T-cell (primary cell): ENCODE measurements at places on chromosomes 2 and 18. TPM values are rescaled to one million over a fixed set of nuclear protein-coding genes. Genes with fewer than 3 reads are reported as not detected.

GRCh38 chr2:190501702-190502407, 32.7 kb downstream of the NEMP2 start:
- H3K27ac ChIP-seq, result no peak overlapping the region
- no peak overlapping the region for H3K4me3 ChIP-seq

DNA sequence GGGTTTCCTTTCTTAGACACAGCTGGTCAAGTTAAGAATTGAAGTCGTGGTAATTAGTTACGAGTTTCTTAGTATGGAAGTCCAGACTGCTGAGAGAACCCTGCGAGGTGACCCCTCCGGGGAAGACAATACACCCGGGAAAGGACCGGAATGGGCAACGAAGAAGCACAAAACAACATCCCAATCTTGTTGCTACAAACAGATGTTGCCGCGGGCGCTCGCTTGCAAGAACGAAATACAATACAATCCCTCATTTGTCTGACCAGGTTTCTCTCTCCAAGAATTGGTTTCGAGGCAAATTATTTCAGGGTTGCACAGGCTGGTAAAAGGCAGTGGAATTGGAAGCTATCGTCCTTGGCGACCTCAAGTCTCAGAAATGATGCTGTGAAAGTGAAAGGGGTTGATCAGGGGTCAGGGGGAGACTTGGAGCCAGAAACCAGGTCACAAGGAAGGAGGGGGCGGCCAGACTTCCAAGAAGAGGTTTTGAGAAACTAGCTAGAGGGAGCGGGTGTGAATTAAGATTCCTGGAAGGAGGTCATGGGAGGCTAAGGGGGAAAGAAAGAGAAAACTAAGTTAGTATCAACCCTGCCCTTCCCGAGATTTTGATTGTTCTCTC, 401.9 kb downstream of the HRH4 start:
- no peaks in the 10 kb centered on the region for H3K36me3 ChIP-seq
- no peaks in the 10 kb centered on the region for H3K4me1 ChIP-seq
- no peak overlapping the region for H3K27ac ChIP-seq
- no peak for DNase-seq
- H3K27me3 ChIP-seq, result no peaks in the 10 kb centered on the region
- H3K4me3 ChIP-seq, result no peak overlapping the region

DNA sequence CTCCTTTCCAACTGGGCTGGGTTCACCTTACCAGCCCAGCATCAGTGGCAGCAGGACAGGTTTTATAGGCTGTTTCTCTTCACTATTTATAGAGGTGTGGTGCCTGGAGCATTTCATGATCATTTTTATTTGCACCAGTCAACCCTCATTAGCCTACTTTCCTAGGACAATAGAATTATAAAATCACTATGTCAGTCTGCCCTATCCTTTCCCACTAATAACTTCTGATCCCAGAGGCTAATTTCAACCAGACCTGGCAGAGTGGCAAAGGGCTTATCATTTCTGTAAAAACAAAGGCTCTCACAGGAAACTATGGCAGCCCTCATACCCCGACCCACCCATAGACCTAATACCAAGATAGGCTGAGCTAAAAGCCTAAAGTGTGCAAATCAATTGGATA, 243.5 kb upstream of the TMEFF2 start:
- H3K27ac ChIP-seq, result no peak overlapping the region
- no peak overlapping the region for H3K4me3 ChIP-seq
- DNase-seq, result no peak
- H3K4me1 ChIP-seq, result no peaks in the 10 kb centered on the region
- H3K36me3 ChIP-seq, result no peaks in the 10 kb centered on the region

KLHL30 gene
- not detected for total RNA-seq

GRCh38 chr2:10574911-10575310, 114.9 kb downstream of the NOL10 start:
- peaks cover 9% of the 10 kb centered on the region for H3K36me3 ChIP-seq
- H3K4me3 ChIP-seq, result no peak overlapping the region
- H3K27ac ChIP-seq, result no peak overlapping the region
- no peak for DNase-seq
- no peaks in the 10 kb centered on the region for H3K4me1 ChIP-seq

DNA sequence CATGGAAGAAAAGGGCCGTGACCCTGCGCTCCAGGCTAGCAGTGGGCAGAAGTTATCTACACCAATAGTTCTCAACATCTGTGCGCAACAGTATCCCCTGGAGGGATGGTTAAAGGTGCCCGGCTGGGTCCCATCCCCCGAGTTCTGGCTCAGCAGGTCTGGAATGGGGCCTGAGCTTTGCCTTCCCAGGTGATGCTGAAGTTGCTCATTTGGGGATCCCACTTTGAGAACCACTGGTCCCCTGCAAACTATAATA, 31.1 kb downstream of the DNMT3A start:
- no peak for DNase-seq
- H3K27me3 ChIP-seq, result no peaks in the 10 kb centered on the region
- no peak overlapping the region for H3K4me3 ChIP-seq
- peaks cover 27% of the 10 kb centered on the region for H3K4me1 ChIP-seq

DNA sequence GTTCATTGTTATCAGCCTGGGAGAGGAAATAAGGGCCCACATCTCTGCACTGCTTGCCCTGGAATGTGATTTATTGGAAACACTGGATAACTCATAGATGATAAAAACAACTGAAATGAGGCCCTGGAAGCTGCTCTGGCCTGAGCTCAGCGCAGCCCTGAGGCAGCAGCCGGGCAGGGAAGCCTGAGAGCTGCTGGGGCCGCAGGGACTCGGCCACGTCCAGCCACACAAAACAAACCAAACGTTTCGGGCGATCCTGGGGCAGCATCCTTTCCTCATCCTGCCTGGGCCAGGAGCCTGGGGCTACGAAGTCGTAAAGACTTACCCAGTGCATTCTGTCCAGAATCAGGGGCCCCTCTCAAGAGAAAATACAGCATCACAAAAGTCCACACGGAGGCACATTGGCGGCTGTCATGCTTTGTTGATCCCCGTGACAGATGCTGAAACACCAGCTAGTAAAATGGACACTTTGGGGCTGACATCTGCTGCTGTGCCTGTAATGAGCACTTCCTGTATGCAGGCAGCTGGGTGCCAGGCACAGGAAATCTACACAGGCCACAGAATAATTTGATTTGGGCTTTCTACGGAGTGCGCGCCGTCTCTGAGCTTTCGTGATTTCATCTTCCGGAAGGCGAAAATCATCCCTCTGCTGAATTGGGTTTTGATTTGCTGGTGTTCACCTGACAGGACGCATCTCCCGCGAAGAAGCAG, 250.6 kb downstream of the EIPR1 start:
- peaks cover 8% of the 10 kb centered on the region for H3K27me3 ChIP-seq
- H3K4me3 ChIP-seq, result no peak overlapping the region
- H3K4me1 ChIP-seq, result no peaks in the 10 kb centered on the region
- H3K27ac ChIP-seq, result no peak overlapping the region
- DNase-seq, result no peak
- no peaks in the 10 kb centered on the region for H3K36me3 ChIP-seq

GRCh38 chr18:74334242-74334893, 18.7 kb downstream of the C18orf63 start:
- no peaks in the 10 kb centered on the region for H3K36me3 ChIP-seq
- no peaks in the 10 kb centered on the region for H3K4me1 ChIP-seq
- no peak for DNase-seq
- H3K27ac ChIP-seq, result no peak overlapping the region
- H3K4me3 ChIP-seq, result no peak overlapping the region
- no peaks in the 10 kb centered on the region for H3K27me3 ChIP-seq

TWSG1 gene
- 6.1 TPM for total RNA-seq

GRCh38 chr2:58984731-58985130, 743.6 kb upstream of the FANCL start:
- no peak overlapping the region for H3K4me3 ChIP-seq
- DNase-seq, result no peak
- H3K27me3 ChIP-seq, result no peaks in the 10 kb centered on the region
- H3K4me1 ChIP-seq, result no peaks in the 10 kb centered on the region
- no peak overlapping the region for H3K27ac ChIP-seq

GRCh38 chr18:14936313-14936712, 188.3 kb downstream of the ANKRD30B start:
- DNase-seq, result no peak
- H3K27ac ChIP-seq, result no peak overlapping the region
- H3K4me3 ChIP-seq, result no peak overlapping the region

DNA sequence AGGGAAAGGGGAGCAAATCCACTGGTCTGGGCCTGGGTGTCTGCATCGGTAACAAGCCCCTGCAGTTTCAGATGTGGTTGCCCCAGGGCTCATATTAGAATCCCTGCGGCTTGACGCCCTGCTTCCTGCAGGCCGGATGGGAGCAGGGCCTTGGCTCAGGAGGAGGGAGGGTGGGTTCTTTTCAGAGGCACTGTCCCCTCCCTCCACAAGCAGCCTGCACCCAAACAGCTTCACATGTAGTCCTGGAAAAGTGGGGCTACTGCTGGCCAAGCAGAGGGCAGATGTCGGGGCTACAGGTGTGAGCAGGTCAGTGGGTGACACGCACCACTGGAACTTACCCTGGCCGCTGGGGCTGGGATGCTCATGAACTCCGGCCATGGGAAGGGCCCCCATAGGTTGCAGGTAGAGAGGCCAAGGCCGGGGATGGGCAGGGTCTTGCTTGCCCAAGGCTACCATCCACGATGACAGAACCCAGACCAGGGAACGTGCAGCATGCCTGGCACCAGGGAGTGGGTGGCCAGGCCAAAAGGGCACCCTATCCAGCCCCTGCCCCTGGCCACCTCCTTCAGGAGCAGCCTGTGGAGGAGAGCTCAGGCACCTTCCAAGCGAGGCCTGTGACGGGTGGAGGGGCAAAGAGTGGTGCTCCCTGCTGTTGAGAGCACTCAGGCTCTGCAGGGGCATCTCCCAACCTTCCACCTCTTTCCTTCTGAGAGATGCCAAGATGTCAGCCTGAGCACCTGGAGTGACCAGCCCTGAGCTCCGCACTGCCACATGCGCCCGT, 16.8 kb downstream of the ARID5A start:
- H3K36me3 ChIP-seq, result peaks cover 19% of the 10 kb centered on the region
- no peak overlapping the region for H3K4me3 ChIP-seq
- no peak for DNase-seq
- H3K4me1 ChIP-seq, result no peaks in the 10 kb centered on the region

DNA sequence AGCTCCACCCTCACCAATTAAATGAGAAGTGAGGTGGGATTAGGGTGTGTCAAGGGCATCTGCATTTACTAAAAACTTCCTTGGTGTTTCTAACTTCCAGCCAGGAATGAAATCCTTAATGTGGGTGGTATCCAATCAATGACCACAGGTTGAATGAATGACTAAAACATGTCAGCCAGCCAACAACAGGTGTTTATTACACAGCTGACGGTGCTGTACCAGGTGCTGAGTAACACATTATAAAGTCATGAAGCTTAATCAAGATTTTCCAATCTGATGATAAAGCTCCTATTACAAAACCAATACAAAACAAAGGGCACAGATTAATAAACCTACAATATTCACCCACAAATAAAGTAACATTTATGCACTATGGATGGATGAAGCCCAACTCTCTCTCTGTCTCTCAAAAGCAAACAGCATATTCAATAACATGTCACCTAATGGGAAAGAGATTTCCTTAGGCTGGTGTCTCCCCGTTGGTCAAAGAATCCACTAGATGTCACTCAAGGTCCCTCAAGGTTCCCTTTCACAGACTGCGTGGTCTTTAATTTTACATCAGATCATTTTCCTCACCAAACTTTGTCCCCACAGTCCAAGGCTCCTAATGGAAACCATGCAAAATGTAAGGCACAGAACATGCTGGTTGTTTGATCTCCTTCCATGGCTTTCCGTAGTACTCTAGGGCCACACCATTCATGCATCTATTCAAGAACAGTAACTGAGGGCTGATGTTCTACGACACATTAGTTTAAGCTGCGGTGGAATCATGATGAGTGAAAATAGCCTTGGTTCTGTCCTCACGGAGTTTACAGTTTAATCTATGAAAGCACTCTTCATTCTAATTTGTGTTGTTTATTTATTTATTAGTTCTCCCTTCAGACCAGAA, 6.4 kb upstream of the PTPN4 start:
- no peak overlapping the region for H3K27ac ChIP-seq
- peak; percentile 13 for DNase-seq
- no peaks in the 10 kb centered on the region for H3K27me3 ChIP-seq
- no peak overlapping the region for H3K4me3 ChIP-seq
- no peaks in the 10 kb centered on the region for H3K36me3 ChIP-seq

DNA sequence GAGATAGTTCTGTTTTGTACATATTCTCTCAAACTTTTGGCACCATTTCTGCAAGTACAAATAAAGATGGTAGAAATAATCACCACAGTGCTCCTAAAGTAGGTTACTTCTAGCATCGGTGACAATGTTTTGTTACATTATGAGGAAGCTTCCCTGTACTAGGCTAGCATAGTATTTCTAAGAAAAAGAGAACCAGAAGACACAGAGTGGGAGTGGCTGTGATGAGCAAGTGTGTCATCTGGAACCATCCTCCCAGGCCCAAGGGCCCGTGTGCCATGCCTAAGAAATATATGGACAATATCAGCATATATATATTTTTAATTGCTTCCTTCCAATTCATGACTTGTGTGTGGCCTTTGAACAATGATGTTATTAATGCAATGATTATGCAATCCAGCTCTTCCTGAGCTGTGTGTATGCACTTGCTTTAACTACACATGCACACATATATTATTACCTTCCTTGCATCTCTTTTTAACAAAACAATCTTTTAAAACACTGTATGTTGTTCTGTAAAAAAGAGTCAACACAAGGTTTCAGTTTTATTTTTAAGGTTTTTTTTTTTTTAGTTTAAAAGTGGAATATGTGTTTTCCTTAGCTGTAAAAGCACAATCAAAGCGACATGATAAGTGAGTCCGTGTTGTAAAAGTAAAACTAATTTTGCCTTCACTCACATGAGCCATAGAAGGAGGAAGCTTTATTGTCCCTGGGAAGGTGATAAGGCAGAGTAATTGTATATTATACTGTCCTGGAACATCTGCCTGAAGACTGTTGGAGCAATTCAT, 303.9 kb downstream of the ZNF407 start:
- no peak for DNase-seq
- H3K27ac ChIP-seq, result no peak overlapping the region
- H3K4me1 ChIP-seq, result no peaks in the 10 kb centered on the region
- no peak overlapping the region for H3K4me3 ChIP-seq
- no peaks in the 10 kb centered on the region for H3K27me3 ChIP-seq

EN1 gene
- not detected for total RNA-seq
